ENCODE measurements at places on chromosomes 3 and 15.

DNA sequence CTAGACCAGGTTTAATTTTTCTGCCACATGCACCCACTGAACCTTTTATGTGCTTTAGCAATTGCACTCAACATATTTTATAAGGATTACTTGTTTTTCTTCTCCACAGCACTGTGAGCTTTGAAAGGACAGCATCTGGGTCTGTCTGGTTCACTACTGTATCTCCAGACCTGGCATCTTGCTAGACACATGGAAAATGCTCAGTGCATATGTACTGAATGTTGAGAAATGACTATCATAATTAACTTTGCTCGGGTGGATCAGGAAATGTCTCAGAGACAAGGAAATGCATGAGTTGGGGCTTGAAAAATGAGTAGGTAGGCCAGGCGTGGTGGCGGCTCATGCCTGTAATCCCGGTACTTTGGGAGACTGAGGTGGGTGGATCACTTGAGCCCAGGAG is 40.2 kb downstream of the DOCK3 start:
- no peak for DNase-seq

DNA sequence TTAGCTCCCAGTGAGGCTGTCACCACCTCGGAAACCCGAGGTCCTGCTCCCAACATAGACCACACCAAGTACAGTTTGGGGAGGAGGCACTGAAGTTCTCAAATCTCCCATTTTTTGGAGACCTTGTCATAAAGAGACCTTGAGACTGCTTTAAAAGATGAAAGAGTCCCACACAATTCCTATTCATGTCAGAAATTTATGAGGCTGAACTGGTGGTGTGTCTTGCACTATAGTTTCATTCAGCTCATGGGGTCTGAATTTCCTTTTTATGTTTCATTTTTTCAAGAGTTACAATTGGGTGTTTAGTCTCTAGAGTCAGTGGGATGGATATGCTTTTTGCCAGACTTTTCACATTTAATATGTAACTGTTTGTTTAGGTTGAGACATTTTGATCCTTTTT is 318.1 kb upstream of the LRRFIP2 start:
- DNase-seq = no peak

DNA sequence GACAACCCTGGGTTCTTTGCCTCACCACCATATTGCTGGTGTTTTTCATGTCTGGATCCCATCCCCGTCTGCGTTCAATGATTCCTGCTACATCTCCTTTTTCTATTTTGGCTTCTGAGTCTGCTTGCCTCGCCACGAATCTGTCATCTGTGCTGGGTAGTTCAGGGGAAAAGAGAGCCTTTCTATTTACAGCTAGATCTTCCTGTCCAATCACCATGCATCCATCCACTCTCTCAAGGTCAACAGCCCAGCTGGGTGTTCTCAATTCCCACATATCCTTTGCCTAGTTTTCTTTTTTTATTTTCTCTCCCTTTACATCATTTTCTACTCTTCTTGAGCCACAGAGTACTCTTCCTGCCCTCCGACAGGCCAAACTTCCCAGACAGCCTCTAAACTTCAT is 104.8 kb upstream of the RAD18 start:
- DNase-seq = no peak

- DNase-seq = no peak
Observed at GRCh38 chr15:31268108-31268501, 58.5 kb upstream of the KLF13 start.

DNA sequence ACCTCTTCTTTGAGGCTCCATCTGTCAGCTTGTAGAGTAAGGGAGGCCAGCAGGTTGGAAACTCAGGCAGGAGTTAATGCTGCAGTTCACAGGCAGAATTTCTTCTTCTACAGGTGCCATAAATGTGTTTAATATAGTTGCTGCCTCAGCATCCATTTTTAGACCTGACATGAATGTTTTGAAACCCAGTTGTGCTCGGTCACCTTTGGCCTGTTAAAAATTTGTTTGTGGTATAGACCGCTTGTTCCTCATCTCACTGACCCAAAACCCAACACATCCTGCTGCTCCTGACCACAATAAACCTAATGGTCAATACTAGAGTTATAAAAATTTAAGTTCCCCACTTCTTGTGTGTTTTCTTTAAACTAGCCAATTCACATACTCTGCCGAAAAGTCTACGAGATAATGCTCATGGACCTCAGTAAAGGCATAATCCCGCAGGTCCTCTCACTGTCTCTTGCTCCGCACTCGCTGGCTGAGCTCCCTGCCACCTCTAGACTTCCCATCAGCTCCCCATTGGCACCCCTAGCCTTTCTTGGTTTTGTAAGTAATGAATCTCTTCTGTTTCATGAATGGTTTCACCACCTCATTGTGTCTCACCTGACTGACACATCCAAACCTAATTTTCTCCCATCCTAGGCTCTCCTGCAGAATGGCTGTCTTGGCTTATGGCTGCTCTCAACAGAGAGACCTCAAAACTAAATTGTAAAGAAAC is 138.5 kb upstream of the STRIT1 start:
- DNase-seq = no peak

DNA sequence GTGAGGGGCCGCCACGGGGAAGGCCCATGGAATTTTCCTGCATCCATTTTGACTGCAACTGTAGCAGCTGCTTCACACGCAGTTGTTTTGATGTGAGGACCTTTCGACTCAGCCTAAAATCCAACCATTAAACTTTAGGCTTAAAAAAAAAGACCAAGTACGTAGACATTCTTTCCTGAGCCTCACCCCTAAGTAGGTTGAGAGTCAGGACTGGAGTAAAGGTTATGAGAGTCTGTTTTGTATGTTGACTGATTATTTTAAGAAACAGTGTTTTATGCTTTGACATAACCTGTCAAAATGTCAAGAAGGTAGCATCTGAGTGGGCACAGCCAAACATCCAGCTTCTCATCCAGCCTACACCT is 45.7 kb upstream of the AMOTL2 start:
- DNase-seq = no peak

GRCh38 chr15:69082554-69082953 is 68.1 kb downstream of the NOX5 start:
- DNase-seq = no peak

DNA sequence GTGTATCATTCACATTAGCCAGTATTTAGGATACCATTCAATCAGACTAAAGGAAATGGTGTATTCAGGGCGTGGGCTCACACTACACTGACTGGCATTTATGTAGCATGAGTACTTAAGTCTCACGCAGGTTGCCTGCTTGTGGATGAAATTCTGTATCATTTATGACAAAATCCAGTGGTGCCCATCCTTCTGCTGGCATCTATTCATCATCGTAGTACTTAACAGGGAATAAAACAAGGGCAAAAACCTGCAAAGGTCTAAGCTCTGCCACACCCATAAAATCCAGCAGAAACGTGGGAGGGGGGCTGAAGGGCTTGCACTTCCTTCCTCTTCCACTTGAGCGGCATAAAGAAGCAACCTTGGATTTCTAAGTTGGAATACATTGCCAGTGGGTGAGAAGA is 2.7 kb downstream of the GAP43 start:
- DNase-seq = no peak

GRCh38 chr15:45481135-45481534 is 41.4 kb downstream of the SLC30A4 start:
- DNase-seq = no peak

DNA sequence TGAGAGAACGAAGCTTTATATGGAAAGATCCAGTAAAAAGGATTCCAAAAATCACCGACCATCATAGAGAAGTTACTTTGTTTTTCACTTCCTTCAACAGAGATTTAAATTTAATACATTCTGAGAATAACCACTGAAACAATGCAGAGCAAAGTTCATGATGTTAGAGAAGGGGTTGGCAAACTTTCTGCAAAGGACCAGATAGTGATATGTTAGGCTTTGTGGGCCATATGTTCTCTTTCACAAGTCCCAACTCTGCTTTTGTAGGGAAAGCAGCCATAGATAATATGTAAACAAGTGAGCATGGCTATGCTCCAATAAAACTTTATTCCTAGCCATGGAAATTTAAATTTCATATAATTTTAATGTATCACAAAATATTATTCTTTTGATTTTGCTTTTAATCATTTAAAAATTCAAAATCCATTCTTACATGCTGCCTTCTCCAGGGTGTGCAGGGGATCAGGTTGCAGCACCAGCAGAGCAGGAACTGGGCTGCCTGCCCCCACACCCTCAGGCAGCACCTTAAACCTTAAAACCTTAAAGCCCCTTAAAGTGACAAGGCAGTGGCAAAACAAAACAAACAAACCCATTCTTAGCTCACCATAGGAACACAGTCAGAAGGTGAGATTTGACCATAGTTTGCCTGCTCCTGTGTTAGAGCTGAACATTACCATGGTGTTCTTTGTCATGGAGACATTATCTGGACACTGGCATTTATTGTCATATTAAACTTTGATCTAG is 16.9 kb upstream of the IGSF10 start:
- DNase-seq = no peak

DNA sequence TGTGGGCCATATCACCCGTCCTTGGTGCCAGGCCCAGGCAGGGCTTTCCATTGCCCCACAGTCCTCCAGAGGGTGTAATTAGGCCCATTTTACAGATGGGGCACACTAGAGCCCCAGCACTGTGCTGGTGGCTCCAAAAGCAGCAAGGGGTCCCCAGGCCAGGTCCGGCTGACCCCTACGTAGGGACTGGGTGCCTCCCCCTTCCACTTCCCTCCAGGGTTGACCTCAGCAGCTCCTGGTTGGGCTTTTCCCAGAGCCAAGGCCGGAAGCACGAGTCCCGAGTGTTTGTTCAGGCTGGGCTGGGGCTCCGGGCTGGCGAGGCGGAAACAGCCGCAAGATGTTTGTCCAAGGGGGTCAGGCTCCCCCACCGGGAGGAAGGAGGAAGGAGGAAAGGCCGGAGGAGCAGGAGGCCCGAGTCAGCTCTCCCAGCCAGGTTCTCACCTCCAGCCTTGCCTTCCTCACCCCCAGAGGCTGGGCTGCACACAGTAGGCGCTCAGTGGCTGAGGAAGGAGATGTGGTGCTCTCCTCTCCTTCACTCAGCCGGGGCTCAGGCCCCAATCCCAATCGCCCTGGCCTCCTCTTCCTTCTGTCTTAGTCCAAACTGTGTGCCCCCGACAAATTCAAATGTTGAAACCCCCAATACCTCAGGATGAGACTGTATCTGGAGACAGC is 17.1 kb upstream of the PLXND1 start:
- DNase-seq = no peak

GRCh38 chr3:117346901-117347300 is 637.3 kb downstream of the TUSC7 start:
- no peak for DNase-seq

- no peak for DNase-seq
Observed at GRCh38 chr3:179464323-179465092, 13.2 kb upstream of the GNB4 start.

GRCh38 chr3:32448686-32449474 is 53.8 kb downstream of the CMTM6 start:
- peak; percentile 25 for DNase-seq

GRCh38 chr15:48570822-48571221 is 74.7 kb downstream of the FBN1 start:
- DNase-seq = peak; percentile 30

GRCh38 chr3:78338405-78338804 is 1298.5 kb downstream of the ROBO2 start:
- no peak for DNase-seq

GRCh38 chr3:104598848-104599511 is 767.7 kb upstream of the ALCAM start:
- DNase-seq = no peak

- DNase-seq = no peak
Observed at GRCh38 chr3:193903512-193903817, 232.5 kb upstream of the HES1 start.

- DNase-seq = no peak
Observed at GRCh38 chr3:172339892-172340291, 108.4 kb downstream of the GHSR start.

DNA sequence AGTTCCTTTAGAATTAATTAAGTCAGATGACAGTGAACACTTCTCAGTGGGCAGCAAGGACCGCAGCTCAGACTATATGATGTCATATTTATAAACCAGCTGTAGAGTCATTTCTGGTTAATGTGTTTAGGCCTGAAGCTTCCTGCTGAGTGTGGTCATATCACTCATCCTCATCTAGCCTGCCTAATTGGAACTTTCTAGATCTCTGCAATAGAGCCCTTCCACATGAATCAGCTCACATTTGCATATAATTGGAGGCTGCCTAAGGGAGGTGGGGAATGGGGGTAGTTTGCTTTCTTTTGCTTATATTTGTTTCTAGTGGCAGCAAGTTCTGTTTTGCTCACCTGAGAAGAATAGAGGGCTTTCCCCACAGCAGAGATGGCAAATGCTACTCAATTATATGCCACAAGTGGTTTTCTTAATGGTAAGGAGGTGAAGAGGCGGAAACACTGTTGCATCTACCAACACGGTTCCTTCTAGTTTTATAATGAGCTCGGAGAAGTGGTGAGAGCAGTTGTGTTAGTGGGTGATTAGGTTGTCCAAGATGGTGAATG is 148.1 kb downstream of the KLHL25 start:
- no peak for DNase-seq

GRCh38 chr15:100200287-100200880 is 141.4 kb downstream of the ADAMTS17 start:
- DNase-seq = no peak

- no peak for DNase-seq
Observed at GRCh38 chr15:78104119-78104479, 11.7 kb downstream of the SH2D7 start.

- DNase-seq = no peak
Observed at GRCh38 chr3:155321418-155321817, 27.9 kb upstream of the STRIT1 start.

- no peak for DNase-seq
Observed at GRCh38 chr3:3847994-3848922, 49.0 kb downstream of the LRRN1 start.

- no peak for DNase-seq
Observed at GRCh38 chr3:3334491-3334890, 155.0 kb upstream of the CRBN start.
